ENCODE measurements at places on chromosomes 4 and X. TPM values are rescaled to one million over a fixed set of nuclear protein-coding genes. Genes with fewer than 3 reads are reported as not detected.
A peak's percentile ranks its signal among the peaks of the same experiment; 100 is the strongest.

Gene ADH1A
- total RNA-seq, result not detected

DNA sequence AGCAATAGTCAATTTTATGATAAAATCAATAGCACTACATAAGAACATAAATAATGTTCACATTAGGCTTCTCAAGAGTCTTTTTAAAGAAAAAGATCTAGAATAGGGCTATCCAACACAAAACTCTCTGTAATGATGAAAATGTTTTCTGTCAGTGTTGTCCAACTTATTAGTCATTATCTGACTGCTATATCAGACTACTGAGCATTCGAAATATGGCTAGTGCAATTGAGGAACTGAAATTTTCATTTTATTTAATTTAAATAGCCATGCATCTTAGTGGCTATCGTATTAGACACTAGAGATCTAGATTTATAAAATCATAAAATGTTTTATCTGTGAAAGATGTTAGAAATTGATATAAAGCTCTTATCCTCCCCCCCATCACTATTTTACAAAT is 26.0 kb downstream of the PARM1 start:
- no peak for DNase-seq

GRCh38 chrX:153774576-153775292 is 6.1 kb upstream of the SRPK3 start:
- peak; percentile 85 for DNase-seq

Gene FOXO4
- total RNA-seq, result 6.8 TPM

- DNase-seq, result no peak
Measured at GRCh38 chr4:95314573-95314972, 234.2 kb downstream of the UNC5C start.

GRCh38 chr4:3863841-3864741 is 97.9 kb downstream of the ADRA2C start:
- DNase-seq, result peak; percentile 78

Gene KDR
- total RNA-seq, result not detected

- peak; percentile 46 for DNase-seq
Measured at GRCh38 chr4:81930506-81931238, 443.1 kb downstream of the HNRNPD start.

DNA sequence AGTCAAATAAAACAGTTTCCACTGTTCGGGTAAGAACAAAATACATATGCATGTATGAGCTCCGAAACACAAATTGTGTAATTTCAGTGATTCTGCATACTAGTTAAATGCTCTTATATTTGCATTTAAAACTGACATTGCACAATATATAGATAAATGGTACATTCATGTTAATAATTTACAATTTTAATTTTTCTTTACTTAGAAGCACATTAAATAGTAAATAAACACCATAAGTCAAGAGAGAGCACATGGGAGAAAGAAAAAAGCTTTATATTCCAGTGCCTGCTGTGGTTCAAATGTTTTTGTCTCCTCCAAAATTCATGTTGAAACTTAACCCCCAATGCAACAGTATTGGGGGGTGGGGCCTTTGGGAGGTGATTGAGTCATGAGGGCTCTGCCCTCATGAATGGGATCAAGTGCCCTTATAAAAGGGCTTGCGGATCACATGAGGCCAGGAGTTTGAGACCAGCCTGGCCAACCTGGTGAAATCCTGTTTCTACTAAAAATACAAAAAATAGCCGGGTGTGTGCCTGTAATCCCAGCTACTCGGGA is 322.9 kb downstream of the BCOR start:
- no peak for DNase-seq

Gene TXK
- 0.72 TPM for total RNA-seq

- DNase-seq, result peak; percentile 55
Measured at GRCh38 chr4:73335679-73336078, 68.4 kb upstream of the ALB start.

Gene TACC3
- total RNA-seq, result 3.2 TPM

DNA sequence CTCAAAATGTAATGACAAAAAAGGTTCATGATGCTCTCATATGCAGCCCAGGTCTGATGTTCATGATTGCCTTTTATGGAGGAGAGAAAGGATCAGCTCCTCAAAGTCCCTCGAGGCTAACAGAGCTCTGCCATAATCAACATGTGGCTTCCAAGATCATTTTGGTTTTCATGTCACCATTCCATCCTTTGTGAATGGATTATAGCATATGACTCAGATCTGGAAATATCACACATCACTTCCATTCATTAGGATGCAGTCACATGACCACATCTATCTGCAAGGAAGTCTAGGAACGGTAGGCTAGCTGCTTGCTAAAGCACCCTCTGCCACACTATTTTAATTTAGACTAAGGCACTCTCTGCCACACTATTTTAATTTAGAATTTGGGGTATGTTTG is 77.6 kb downstream of the COX18 start:
- DNase-seq, result no peak

- no peak for DNase-seq
Measured at GRCh38 chr4:63171341-63171740, 1237.9 kb downstream of the TECRL start.

DNA sequence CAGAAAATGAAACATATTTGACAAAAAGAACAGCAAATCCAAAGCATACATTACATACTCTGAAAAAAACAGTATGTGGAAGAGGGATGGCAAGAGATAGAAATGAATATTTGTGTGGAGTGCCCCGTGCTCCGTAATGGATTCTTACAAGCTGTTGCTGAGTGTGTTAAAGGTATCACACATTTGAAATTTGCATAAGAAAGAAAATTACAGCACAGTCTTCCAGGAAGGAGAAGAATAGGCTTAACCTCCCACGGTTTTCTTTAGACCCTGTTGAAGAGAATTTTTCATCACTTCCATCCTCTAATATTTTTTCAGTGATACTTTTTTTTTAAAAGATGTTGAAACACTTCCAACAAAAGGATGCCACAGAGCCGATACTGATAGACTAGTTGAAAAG is 1489.4 kb downstream of the RAPGEF2 start:
- DNase-seq, result no peak

Gene CXorf51A
- not detected for total RNA-seq

DNA sequence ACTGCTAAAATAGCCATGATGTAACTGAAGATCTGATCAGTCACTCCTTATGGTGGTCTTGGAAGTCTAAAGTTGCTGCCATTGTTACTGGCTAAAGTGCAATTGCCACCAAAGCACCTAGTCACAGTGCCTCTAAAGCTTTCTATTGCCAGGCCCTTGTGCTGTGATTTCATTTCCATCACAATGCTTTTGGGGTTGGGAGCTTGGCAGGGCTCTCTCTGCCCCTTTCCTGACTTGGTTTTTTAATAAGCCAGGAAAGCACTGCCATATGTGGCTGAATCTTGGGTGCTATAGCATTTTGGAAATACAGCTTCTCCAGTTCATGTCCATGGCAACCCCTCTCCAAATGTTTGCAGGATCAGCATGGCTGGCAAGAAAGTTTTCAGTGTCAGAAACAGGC is 1712.4 kb upstream of the TENM3 start:
- no peak for DNase-seq

Gene IGFBP7
- 715 TPM for total RNA-seq

Gene SAGE1
- total RNA-seq, result not detected

DNA sequence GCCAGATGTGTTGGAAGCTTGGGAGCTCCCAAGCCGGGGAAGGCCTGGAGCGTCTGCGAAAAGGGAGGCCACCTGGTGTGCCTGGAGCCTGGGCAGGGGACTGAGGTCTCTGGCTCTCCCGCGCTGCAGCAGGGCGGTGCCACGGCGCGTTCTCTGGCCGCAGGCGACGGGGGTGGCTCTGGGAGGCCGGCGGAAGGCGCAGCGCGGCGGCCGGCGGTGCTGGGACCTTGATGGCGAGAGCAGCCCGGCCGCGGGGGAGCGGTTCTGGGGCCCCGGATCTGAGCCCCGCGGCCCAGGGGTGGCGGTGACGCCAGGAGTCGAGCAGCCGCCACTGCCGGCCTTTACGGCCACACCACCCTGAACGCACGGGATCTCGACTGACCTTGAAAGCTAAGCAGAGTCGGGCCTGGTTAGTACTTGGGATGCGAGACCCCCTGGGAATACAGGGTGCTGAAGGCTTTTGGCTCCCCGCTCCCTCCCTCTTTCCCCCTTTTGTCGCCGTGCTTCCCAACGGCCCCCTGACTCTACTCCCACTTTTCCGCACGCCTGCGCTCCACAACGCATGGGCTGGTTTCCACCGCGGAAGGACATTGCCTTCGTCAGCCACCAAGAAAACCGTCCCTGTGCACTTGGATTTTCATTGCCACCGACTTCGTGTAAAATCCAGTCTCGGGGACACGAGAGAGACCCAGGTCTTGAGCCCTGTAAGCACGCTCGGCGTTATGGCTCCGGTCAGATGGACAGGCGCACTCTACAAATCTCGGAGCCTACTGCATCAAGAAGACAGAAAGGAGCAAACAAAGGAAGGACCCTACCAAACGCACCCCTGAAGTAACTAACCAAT is 9.5 kb downstream of the FRG2 start:
- peak; percentile 66 for DNase-seq

- DNase-seq, result peak; percentile 85
Measured at GRCh38 chr4:8736090-8736825, 135.4 kb downstream of the HMX1 start.

DNA sequence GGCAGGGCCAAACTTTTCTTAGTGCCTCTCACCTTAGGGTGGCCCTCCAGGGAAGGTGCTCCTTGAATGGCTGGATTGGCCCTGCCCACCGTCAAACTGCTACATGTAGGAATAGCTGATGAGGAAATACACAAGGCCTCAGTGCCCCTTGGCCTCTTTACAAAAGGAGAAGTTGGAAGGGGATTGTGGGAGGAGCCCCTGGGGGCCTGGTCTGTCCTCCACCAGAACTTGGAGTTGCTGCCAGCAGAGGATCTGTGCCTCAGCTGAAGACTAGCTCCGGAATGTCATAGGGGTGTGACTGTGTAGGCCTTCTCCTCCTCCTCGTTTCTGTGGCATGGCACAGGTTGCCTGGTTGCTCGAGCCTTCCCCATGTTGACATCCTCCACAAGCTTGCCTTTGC is 142.7 kb downstream of the AMMECR1 start:
- no peak for DNase-seq

- no peak for DNase-seq
Measured at GRCh38 chr4:15878011-15878410, 60.5 kb downstream of the FGFBP1 start.

- DNase-seq, result peak; percentile 84
Measured at GRCh38 chrX:43655151-43656004, 721 bp upstream of the MAOA start.

Gene RAB9B
- total RNA-seq, result 1.8 TPM

- peak; percentile 84 for DNase-seq
Measured at GRCh38 chr4:2101346-2102044, 42.4 kb downstream of the NAT8L start.

DNA sequence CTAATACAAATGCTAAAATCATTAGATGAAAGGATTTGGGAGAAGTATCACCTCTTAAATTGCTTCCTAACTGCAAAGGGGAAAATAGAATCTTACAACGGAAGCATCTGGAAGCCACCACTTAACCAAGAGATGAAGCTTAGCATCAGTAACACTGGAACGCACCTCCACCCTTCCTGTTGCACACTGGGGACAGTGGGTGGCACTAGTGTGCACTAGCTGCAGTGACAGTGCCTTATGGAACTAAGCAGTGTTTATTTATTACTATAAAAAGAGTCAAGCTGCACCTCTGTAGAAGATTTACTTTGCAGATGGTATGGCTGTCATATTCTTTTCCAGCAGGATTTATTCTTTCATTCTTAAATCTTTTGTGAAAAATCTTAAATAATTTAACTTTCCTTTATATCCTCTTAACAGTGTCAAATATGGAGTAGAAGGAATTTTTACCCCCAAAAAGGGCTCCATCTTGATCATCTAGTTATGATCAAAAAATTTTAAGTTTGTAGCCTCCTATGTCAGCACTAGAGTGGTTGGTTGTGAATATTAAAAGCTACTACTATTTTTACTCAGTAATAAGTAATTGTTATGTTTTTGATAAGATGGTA is 76.7 kb downstream of the SCD5 start:
- DNase-seq, result no peak

DNA sequence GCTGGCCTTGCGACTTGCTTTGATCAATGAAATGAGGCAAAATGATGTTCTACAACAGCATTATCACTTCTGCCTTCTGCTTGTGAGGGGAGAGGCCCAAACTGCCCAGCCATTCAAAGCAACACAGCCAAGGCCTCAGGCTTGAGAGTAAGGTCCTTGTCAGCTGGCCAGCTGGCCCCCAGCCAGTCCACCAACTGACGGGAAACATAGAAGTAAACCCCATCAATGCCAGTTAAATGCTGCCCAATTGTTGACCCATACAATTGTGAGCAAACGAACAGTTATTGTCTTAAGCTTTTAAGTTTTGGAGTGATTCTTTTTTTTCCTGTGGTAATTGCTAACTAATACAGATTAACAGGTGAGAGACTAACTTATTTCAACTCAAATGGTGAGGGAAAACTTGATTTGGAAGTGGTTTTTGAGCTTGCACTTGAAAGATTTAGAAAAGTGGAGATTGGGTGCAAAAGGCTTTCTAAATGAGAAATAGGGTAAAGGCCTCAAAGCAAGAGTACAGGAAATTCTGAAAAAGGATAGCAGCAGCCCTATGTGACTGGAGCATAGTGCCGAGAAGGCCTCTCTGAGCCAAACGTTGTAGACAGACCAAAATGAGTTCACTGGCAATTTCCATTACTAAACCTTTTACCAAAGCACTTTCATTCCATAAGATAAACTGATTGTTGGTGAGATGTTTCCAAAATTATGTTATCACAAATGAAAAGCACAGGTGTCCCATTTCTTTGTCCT is 66.9 kb downstream of the ARHGEF38 start:
- no peak for DNase-seq

Gene SLC25A5
- total RNA-seq, result 165 TPM

DNA sequence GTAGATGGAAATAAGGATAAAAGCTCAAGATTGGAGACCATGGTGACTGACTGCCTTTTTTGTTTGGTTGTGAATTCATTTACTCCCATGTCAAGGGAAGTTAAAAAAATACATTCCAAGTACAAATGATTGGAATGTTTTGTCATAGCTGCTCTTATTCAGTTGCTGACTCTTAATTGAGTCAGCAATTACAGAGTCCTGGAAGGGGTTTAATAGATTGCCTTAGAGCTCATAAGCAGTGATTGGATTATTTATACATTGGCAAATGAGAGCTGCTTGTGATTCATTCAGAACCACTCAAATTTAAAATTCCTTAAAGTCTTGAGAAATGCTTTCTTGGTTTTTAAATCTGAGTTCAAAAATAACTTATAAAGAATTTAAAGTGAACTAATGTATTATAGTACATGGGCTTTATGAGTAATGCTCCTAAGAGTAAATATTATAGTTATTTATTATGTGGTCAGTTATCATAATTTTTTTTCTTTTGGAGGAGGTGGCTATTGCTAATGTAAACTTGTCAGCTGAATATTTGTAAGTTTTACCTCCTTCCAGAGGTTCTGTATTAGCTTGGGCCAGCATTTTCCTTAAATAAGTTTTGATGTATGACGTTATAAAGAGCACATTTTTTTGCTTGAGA is 13.6 kb downstream of the JADE1 start:
- peak; percentile 80 for DNase-seq

DNA sequence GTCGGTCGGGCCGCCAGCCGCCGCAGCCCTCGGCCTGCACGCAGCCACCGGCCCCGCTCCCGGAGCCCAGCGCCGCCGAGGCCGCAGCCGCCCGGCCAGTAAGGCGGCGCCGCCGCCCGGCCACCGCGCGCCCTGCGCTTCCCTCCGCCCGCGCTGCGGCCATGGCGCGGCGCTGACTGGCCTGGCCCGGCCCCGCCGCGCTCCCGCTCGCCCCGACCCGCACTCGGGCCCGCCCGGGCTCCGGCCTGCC is 213 bp downstream of the NFKB1 start:
- no peak for DNase-seq

Gene NDP
- total RNA-seq, result 0.59 TPM

Gene PRDM5
- total RNA-seq, result 39.4 TPM

Gene GLOD5
- not detected for total RNA-seq

All from osteoblast (primary cell).